Cardiac muscle cell (in vitro differentiated cells and primary cell): ENCODE measurements at places on chromosomes 4 and X.

DNA sequence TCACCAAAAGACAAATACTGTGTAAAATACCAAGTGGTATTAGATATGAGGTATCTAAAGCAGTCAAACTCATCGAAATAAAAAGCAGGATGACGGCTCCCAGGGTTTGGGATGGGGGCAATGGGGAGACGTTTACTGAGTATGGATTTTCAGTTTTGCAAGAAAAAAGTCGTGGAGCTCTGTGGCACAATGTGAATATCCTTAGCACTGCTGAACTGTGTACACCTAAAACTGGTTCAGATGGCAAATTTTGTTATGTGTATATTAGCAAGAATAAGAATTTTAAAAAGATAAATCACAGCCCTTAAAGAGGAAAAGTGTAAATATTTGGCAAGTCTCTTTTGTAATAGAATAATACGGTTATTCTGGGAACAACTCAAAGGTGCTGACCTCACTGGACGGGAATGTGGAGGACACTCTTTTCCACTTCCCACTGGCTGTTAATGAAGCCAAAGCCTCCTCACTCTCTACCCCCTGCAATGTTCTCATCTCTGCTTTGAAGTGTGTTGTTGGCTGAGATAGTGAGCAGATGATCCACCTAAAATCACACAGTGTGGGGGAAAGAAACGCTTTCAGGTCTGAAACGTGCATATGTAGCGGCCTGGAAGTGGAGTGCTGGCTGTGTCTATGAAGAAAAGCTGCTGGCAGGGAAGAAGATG is 49.2 kb downstream of the SEL1L3 start:
- no peak for DNase-seq

DNA sequence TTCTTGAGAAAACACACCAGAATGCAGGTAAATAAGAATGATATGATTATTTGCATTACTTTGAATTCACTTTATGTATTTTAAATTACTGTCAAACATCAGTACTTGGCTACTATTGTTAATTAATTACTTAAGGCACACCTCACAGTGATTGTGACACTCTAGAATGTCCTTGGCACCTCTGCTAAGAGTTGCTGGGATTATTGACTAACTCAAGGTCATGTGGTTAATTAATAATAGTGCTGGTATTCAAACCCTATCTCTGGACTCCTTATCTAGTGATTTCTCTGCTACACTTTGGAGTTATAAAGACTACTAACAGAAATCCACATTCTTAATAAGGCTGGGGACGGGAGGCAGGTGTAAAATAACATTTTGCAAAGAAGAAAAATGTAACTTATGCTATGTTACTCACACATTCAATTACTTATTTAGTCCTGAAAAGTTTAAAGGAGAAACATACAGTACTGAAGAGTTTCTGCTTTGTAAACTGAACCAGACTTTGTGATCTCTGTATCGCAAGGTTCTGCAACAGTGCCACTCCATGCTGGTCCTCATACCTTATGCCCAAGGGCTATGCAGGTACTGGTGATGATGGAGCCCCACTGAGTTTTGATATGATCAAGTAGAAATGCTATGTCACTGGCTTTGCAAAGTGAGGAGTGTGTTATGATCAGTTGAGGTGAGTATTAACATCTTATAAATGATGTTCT is 242.7 kb downstream of the MID1IP1 start:
- DNase-seq, result no peak

GRCh38 chr4:186819342-186820086 is 95.9 kb upstream of the FAT1 start:
- DNase-seq, result no peak

DNA sequence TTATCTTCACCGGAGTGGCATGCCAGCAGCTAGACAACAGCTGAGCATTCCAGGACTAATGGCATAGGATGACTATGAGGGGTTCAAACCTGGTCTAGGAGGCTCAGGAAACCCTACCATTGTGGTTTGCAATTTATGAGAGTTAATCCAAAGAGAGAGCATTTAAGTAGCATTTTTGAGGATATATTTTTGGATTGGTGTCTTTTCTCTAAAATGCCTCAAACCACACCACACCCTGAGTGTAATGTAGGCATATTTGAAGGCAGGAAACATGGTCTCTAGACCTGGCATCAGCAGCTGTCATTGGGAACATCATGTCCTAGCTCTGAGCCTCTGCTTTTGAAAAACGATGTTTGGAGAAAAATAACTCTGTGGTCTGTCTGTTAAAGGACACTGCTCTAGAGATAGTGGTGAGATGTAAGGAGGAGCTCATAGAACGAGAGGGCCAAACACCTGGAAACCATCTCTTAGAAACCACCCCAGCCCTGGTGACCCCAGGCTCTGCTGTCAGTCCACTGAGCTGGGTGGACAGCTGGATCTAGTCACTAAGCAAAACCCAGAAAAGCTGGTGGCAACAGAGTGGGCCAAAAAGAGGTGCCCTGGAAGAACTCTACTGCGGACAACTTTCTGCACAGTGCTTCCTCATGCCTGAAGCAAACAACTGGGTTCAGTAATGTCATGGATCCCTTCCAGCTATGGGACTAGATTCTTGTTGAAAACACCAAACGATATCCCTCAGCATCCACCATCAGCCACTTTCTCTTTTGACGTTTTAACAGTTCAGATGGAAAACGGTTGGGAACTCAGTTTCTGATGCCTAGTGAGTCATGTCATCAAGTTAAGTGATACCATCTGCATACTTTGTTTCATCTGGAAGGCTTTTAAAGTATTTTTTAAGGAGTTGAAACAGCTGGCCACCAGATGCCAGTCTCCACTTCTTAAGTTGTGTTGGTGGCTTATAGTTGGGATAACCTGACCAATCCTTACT is 100.2 kb upstream of the C1QTNF7 start:
- DNase-seq, result no peak

GRCh38 chr4:2076908-2077536 is 17.9 kb downstream of the NAT8L start:
- no peak for DNase-seq

GRCh38 chr4:155961575-155961974 is 7.9 kb upstream of the CTSO start:
- no peak for DNase-seq

DNA sequence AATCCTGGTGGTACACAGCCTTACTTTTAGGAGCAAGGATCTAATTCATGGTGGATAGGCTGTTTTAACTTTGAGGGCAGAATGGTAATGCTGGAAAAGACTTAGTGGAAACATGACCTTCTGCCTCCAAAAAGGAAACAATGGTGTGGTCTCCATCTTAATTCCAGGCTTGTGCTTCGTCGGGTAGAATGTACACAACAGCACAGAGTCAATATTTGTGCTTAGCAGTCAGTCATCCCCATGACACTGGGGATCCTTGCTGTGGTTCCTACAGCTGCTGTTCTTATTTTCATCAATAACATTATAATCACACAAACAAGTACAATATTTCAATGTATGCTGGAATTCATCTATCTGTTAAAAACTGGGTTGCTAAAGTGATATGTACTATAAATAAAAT is 104.4 kb downstream of the HHIP start:
- no peak for DNase-seq

- DNase-seq, result no peak
These were observed 2.6 kb downstream of the CXCL2 start for GRCh38 chr4:74096265-74096980.

DNA sequence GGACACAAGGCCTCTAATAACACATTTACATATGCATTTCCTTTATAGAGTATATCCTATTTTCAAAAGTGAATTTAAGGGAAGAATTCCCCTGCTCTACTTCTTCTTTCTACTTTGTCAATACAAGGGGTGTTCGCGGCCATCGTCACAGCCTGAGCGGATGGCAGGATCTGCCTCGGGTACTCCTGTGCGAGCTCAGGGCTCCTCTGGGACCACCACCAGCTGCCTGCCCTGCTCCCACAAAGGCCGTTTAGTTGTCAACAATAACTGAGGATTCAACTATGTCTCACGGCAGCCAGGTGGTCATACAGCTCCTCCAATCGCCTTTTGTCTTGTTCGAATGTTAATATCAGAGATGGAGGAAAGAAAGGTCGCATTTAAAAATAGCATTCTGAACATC is 228.2 kb upstream of the TENM3 start:
- no peak for DNase-seq

- DNase-seq, result peak; percentile 17
These were observed 2.5 kb upstream of the PLP1 start for GRCh38 chrX:103774070-103774642.

GRCh38 chrX:18210470-18210869 is 10.2 kb downstream of the BEND2 start:
- peak; percentile 2 for DNase-seq

DNA sequence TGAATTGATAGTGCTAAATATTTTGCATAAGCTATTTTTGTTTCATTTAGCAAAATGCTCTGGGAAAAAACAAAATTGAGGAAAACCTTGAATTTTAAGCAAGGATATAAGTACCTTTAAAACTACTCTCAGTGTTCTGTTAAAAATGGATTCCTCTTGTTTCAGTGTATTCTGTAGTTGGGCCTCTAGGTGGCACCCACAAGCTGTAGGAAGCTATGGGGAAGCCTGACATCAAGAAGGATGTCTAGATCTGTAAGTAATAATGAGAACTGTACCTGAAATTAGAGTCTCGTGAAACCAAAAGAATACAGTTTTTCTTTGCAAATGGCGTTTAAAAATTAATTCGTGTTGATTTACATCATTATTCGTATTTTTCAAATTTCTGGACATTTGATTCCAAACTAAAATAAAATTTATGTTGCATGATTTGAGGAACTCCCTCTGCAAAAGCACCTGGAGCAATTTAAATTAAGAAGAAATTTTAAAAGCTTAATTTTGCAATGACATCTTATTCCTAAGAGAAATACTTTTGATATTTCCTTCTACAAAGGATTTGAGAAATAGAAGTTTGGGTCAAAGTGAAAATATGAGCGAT is 51.2 kb downstream of the TMPRSS11E start:
- peak; percentile 69 for DNase-seq

- DNase-seq, result no peak
These were observed 969.5 kb upstream of the NDST4 start for GRCh38 chr4:116082808-116083366.

DNA sequence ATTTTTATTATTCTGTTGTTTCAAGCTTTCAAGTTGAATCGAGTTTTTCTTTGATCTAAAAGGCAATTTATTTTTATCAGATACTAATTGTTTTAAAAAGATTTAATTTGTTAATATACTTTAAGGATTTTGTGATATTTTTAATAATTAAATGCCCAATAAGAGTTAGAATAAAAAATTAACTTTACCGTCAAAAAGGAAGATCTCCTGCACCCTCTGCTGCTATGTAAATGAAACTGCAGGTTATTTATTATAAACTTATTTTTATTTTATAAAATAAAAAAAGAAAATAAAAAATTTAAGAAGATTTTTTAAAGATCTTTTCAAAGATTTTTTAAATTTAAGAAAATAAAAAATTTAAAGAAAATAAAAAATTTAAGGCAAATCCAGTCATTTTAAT is 166.1 kb downstream of the CCSER1 start:
- DNase-seq, result peak; percentile 43

DNA sequence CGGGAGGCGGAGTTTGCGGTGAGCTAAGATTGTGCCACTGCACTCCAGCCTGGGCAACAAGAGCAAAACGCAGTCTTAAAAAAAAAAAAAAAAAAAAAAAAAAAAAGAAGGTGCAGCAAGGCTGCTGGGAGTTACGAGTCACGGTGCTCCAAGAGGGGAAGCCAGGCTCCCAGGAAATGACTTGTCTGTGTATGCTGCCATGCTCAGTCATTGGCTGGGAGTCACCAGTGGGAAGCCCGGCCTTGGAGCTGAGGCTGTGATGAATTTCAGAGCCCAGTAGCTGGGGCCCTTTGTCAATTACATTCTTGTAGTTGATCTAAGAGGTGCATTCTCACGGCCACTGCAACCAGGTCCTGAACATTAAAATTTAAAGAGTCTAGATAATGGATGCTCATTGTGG is 1105.1 kb upstream of the TENM3 start:
- no peak for DNase-seq

- no peak for DNase-seq
These were observed 27.8 kb downstream of the VSIG4 start for GRCh38 chrX:66012094-66012534.
